GM04504 (cell line): ENCODE measurements at places on chromosomes 4 and X.

- DNase-seq = no peak
Observed at GRCh38 chr4:152014280-152014679, 253.5 kb upstream of the GATB start.

- DNase-seq = no peak
Observed at GRCh38 chrX:148507418-148507817, 7.0 kb downstream of the AFF2 start.

DNA sequence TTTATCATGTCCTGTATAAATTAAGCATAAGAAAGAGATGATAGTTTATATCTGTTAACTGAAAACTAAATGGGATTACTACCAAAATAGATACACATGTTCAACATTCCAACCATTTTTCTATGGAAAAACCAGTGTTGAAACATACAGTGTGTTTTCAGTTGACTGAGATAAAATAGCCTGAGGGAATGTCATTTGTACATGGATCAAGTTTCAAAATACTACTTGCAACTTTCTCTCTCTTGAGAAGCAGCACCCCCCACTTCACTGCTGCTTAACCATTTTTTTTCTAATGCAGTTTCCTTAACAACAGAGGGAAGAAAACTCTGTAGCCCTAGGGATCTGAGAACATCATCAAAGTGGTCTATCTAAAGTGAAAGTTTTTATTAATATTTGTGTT lies 70.8 kb downstream of the NPNT start:
- peak; percentile 70 for DNase-seq

GRCh38 chr4:40992472-40993295 lies 221.7 kb downstream of the APBB2 start:
- no peak for DNase-seq

GRCh38 chr4:152676052-152676854 lies 3.5 kb downstream of the TMEM154 start:
- DNase-seq = no peak

DNA sequence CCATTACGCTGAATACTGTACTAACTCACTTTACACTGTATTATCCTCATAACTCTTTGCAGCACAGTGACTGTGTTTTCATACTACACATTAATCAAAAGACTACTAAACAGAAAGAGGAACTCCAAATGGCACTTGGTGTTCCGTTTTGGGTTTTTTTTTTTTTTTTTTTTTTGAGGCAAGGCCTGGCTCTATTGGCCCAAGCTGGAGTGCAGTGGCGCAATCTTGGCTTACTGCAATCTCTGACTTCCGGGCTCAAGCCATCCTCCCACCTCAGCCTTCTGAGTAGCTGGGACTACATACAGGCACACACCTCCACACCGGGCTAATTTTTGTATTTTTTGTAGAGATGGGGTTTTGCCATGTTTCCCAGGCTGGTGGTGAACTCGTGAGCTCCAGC lies 10.7 kb downstream of the KLHL8 start:
- no peak for DNase-seq

DNA sequence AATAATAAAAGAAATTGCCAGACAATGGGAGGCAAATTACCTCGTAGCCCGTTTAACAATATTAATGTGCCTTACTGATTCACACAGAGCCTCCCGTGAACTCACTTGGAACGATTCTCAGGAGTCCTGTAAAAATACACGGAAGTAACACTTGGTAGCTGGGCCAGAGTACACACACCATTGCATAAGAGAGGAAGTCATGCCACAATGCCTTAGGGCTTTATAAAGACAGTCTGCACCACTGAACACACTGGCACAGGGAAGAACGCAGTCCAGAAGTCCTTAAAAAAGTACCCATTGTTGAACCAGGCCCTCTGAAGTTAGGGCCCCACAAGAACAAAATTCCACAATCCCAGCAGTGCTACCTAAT lies 15.1 kb downstream of the SLC2A9 start:
- peak; percentile 51 for DNase-seq

DNA sequence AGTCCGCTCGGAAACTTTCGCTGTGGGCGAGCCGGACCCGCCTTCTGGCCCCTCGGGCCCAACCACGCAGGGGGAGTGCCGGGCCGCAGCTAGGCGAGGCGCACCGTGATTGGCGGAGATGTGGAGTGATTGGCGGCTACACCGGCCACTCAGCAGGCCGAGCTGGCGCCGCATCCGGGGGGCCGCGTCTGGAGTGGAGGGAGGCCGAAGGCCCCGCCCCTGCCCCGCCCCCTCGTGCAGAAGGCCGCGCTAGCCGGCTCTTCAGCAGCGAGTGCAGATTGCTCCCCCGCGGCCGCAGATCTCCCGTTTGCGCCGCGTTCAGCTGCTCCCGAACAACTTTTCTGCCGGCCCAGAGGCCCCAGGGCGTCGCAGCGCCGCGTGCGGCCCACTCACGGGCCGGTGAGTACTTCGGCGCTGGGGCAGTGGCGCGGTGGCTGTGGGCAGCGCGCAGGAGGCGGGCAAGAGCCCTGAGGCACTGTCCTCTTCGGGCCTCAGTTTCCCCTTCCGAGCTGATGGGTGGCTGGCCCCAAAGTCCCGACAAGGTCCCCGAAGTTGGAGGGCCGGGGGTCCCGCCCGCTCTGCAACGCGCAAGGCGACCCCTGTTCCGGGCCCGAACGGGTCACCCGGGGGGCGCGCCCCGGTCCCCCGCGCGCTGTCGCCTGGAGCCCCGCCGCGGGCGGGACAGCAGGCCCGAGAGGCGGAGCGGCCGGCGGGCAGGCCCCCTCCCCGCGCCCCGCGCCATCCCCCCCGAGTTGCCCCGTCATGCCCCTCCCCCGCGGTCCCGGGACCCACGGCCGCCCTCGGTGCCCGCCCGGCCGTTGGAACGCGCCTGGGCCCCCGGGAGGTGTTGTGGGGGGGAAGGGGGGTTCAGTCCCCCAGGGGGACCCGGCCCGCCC lies at the start of gene WFS1:
Gene WFS1 (plus strand): TSS at position 235 of the 896 bp plus-strand sequence. CDS start 7,606 bp downstream, outside the sequence.
- DNase-seq = peak; percentile 96

DNA sequence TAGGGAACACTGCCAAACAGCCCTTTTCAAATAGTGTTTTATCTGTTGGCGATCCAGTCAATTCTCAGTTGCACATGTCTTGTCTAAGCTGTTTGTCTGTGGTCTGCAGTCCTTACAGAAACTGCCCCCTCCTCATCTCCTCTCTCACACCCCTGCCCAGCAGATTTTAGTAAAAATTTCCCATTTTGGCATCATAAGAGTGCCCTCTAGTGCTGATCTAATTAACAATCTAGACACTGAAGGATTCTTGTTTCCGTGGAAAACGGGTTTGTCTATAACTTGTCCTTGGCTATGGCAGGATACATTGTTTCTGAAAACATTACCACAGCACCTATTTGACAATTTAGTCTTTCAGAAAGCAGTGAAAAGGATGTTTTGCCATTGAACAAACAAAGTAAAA lies 227.2 kb upstream of the MBNL3 start:
- no peak for DNase-seq

DNA sequence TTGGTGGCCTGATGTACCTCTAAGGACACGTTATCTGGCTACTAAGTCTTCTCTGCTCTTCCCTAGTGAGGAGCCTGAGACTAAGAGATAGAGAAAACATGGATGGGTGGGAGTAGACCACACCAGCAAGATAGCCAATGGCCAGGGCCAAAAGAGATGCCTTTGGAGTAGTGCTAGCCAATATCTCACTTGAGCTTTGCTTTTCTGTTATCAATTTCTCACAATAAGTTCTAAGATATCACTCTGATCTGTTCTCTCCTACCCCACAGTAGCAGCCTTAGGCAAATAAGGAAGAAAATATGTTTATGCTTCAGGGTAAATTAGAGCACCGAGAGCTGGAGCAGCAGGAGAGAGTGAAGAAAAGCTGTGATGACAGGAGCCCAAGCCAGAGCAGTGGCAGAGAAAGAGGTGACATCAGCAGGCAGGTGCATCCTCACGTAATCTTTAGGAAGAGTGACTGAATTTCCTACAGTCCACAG lies 343.9 kb upstream of the NOCT start:
- no peak for DNase-seq

DNA sequence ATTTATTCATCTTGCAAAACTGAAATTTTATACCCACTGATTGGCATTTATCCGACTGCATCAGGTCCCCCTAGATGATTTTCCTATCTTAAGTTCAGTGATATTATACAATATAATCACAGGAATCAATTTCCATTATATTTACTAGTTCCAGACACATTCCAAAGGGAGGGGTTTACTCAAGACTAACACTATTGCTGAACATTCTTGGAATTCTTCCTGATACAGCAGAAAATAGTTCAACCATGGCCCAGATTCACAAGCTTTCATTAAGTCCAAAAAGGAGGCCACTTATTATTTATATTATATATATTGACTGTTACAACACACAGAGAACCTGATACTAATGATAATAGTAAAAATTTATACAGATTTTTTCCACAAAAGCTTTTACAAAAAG lies 2353.6 kb downstream of the PCDH7 start:
- no peak for DNase-seq

DNA sequence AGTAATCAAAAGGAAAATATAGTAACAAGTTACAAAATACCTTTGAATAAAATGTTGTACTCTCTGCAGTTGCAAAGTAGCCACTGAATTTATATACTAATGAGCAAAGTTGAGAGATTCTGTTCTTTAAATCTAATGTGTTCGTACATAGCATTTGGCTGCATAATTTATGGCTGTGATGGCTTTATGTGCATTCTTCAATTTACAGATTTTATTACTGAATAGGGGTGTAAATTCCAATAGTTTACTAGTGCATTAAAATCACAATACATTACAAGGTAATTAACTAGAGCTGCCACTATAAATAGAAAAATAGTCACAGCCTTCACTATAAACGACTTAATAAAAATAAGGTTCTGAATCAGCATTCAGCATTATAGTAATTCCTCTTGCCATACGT lies 620.0 kb downstream of the ADGRL3 start:
- no peak for DNase-seq

GRCh38 chrX:40083120-40083978 lies 14.4 kb downstream of the BCOR start:
- no peak for DNase-seq

GRCh38 chr4:96775501-96775900 lies 935.6 kb downstream of the PDHA2 start:
- no peak for DNase-seq

GRCh38 chr4:103567591-103567990 lies 152.2 kb downstream of the TACR3 start:
- no peak for DNase-seq

- DNase-seq = no peak
Observed at GRCh38 chr4:185941461-185941860, 127.5 kb upstream of the TLR3 start.

GRCh38 chr4:48195374-48195773 lies 61.3 kb upstream of the TXK start:
- peak; percentile 6 for DNase-seq

- no peak for DNase-seq
Observed at GRCh38 chrX:23785580-23785979, 2.6 kb downstream of the SAT1 start.
